ENCODE measurements at places on chromosomes 1 and 21. TPM values are rescaled to one million over a fixed set of nuclear protein-coding genes. Genes with fewer than 3 reads are reported as not detected.

The C1orf185 gene
- not detected for total RNA-seq

The SPRR3 gene
- total RNA-seq, result not detected

The SCMH1 gene
- total RNA-seq, result 81.1 TPM

The IGSF9 gene
- 63.3 TPM for total RNA-seq

The VANGL2 gene
- 15.2 TPM for total RNA-seq

The PPIAL4G gene
- not detected for total RNA-seq

The RORC gene
- total RNA-seq, result 1.6 TPM

The AKR7A3 gene
- total RNA-seq, result 3.3 TPM

The BRDT gene
- not detected for total RNA-seq

The DENND2C gene
- total RNA-seq, result 4.2 TPM

The PAX7 gene
- 3.1 TPM for total RNA-seq

The OR2AK2 gene
- not detected for total RNA-seq

The PROX1 gene
- 92.5 TPM for total RNA-seq

The NLRP3 gene
- 2.2 TPM for total RNA-seq

The CELA2B gene
- total RNA-seq, result not detected

The MYOCOS gene
- not detected for total RNA-seq

The TRIM67 gene
- total RNA-seq, result 31.0 TPM

The CD247 gene
- 0.77 TPM for total RNA-seq

The LCE3D gene
- not detected for total RNA-seq

The AGMAT gene
- 1.2 TPM for total RNA-seq

The TMEM52 gene
- 1.9 TPM for total RNA-seq

The SWT1 gene
- total RNA-seq, result 19.8 TPM

The KANK4 gene
- total RNA-seq, result 18.5 TPM

The OSCP1 gene
- 20.6 TPM for total RNA-seq

The C1orf141 gene
- 1.3 TPM for total RNA-seq

The CFAP141 gene
- total RNA-seq, result not detected

The S100A16 gene
- 39.4 TPM for total RNA-seq

The CBS gene
- total RNA-seq, result 11.1 TPM

The GUCA2B gene
- not detected for total RNA-seq

The CLCNKB gene
- 0.55 TPM for total RNA-seq

The LCK gene
- 1.4 TPM for total RNA-seq

The C1orf35 gene
- total RNA-seq, result 14.3 TPM

The SPATA45 gene
- total RNA-seq, result not detected

The CNN3 gene
- total RNA-seq, result 279 TPM

The SLC25A34 gene
- total RNA-seq, result 3.4 TPM

The PCSK9 gene
- total RNA-seq, result 1.1 TPM

The CYP4B1 gene
- total RNA-seq, result 2.5 TPM

The CD164L2 gene
- total RNA-seq, result not detected

Measured in camera-type eye (tissue), 1 donor.